ENCODE measurements at places on chromosomes 5 and 9.

DNA sequence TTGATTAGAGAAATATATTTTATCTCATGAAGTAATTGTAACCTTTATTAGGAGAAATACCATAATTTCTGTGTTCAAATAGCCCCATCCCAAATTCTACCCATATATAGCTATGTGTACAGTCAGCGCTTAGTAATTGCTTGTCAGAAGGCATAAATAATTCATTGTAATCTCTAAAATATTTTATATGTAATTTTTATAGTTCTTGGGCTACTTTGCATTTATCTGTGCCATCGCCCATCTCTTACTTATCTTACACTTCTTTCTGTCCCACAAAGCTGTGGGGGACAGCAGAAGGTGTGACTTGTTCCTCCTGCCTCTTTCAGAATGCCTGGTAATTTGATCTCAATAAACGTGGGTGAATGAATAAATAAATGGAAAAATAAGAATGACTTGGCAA lies 5.5 kb downstream of the ADAMTSL1 start:
- DNase-seq: no peak

DNA sequence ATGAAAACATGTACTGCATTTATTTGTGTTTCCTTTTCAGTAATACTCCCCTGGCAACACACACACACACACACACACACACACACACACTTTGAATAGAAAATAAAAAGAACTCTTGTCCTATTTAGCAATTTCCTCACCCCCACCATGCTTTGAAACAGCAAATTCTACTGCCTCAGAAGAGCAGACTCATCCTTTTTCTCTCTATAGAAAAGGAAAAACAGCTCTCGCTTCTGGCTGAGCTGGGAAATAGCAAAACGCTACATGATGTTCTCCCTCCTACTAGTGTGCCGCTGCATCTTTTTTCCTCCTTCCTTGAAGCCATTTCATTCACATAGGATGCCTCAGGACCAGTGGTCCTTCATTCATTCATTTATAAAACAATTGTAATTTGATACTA lies 453.6 kb downstream of the CSNK1G3 start:
- peak; percentile 49 for DNase-seq

GRCh38 chr9:134056483-134057306 lies 11.1 kb downstream of the BRD3 start:
- no peak for DNase-seq

- DNase-seq: no peak
These were observed 69.4 kb downstream of the NPR3 start for GRCh38 chr5:32780508-32780919.

Measured in globus pallidus (tissue), 1 donor.